ENCODE measurements at places on chromosomes 12 and 14. TPM values are rescaled to one million over a fixed set of nuclear protein-coding genes. Genes with fewer than 3 reads are reported as not detected.
A peak's percentile ranks its signal among the peaks of the same experiment; 100 is the strongest.

TOMM20L gene
- total RNA-seq: not detected

GLT1D1 gene
- not detected for total RNA-seq

WNT5B gene
- 10.3 TPM for total RNA-seq

APOF gene
- not detected for total RNA-seq

NFATC4 gene
- not detected for total RNA-seq

STXBP6 gene
- total RNA-seq: 3.9 TPM

PMCH gene
- not detected for total RNA-seq

SIRT4 gene
- 1.4 TPM for total RNA-seq

ARMH4 gene
- total RNA-seq: 3.1 TPM

KRT77 gene
- not detected for total RNA-seq

NTF3 gene
- 1.3 TPM for total RNA-seq

ARHGEF25 gene
- total RNA-seq: 23.0 TPM

ERP27 gene
- total RNA-seq: not detected

MANSC1 gene
- 1.1 TPM for total RNA-seq

CISTR gene
- total RNA-seq: not detected

TRHDE gene
- total RNA-seq: 0.05 TPM

GRCh38 chr12:77754086-77754485 lies 76.6 kb upstream of the NAV3 start:
- no peak for DNase-seq

GRCh38 chr12:112900298-112901145 lies 6.2 kb upstream of the OAS1 start:
- DNase-seq: peak; percentile 51

- DNase-seq: no peak
Measured at GRCh38 chr12:54984658-54985376, at the start of gene TESPA1. Gene TESPA1, minus strand, starts transcription at chr12:54984762. Its CDS starts 10,200 bp downstream, at chr12:54974562.

- no peak for DNase-seq
Measured at GRCh38 chr12:72274931-72275330, 2.8 kb downstream of the TRHDE start.

- no peak for DNase-seq
Measured at GRCh38 chr14:22531451-22532344, 57.3 kb downstream of the DAD1 start.

- DNase-seq: no peak
Measured at GRCh38 chr14:104954746-104955395, 23.3 kb downstream of the AHNAK2 start.

GRCh38 chr14:29242755-29243754 lies 476.5 kb downstream of the FOXG1 start:
- peak; percentile 33 for DNase-seq

DNA sequence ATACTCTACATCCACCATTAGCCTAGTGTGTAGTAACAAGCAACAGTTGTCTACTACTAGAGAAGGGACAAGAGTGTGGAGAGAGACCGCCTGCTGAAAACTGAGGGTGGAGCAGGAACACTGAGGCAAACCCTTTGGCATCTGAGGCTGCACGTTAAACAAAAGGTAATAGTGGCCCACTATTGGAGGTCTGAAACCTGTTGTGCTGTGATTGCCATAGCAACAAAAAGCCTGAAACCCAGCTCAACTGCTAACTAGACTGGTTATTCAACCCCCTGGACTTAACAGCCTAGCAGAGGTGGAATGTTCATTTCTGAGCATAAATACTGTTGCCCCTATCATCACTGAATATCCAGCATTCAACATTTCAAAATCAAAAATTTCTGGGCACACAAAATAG lies 43.0 kb downstream of the PPP4R4 start:
- no peak for DNase-seq

DNA sequence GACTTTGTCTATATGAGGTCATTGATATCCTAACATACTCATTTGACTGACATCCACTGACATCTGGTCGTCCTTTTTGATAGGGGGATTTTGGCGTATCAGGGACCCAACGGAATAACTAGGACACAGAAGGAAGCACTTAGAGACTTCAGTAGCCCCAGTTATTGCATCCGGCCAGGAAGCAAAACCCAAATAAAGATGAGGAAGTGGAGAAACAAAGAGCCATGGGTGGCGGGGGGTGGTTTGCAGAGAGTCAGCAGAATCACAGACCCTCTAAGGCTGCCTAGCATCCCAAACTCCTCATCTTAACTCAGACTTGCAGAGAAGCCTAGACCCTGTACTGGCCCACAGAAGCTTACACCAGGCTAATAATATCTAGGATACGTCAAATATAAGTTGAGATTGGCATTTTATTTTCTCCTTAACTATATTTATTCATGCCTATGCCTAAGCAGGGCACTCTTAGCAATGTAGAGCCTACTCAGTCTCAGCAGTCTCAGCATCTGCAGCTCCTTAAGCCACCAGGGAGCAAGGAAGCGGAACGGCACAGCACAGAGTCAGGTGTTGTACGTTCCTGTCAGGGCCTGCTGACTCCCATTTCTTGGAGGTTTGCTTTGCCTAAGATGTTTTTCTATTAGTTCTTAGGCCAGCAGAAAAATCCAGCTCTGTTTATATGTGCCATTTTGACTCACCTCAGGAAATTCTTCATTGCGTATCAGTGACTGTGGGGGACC lies 45.1 kb downstream of the KCNA1 start:
- no peak for DNase-seq

DNA sequence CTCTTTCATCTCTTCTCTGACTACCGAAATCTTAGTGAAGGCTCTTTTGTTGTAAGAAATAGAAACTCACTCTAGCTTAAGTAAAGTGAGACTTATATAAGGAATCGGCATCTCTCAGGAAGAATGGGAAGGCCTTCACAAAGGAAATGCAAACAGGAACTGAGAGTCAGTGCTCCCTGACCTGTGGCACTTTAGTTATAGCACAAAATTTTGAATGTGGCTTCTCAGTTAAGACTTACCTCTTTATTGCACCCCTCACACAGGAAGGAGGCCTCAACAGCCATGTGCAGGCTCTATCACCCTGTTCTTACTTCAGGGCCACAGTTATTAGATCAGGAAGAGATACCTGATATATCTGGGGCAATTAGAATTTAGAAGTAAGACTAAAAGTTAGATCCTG lies 224.7 kb upstream of the EGLN3 start:
- no peak for DNase-seq

- DNase-seq: no peak
Measured at GRCh38 chr14:60085085-60085484, 6.6 kb upstream of the PCNX4 start.

GRCh38 chr14:79661752-79662151 lies 549.6 kb downstream of the DIO2 start:
- peak; percentile 56 for DNase-seq

DNA sequence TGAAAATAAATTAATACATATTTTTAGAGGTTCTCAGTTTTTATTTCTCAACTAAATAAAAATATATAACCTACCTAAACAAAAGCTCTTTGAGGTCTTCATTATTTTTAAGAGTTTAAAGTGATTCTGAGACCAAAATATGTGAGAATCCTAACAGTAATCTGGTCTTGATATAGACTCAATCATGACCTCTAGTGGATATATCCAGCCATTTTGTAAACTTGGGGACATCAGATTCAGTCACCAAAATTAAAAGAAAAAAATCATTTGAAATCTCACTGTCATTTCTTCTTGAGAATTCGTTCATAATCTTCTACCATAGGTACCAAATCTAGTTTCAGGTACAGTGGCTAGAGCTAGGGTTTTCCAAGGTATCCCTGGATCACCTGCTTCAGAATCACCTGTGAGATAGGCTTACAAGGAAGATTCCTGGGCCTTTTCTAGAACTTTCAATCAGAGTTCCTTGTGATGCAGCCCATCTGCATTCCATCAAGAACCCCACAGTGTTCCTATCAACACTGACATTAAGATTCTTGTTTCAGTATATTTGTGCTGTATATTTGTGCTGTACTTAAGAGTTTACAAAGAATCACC lies 214.9 kb downstream of the ADAMTS20 start:
- DNase-seq: peak; percentile 8

DNA sequence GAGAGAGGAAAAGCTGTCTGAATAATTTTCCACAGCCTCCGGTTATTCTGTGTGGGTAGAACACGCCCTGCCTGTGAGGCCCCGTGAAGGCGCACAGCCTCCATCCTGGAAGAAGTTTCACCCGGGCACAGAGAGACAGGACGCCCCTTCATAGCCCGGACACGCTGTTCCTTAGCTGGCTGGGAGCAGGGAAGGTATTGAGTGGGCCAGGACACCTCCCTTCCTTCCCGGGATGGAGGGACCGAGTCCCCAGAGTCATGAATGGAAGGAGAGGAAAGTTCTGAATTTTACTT lies 135.5 kb downstream of the GCH1 start:
- no peak for DNase-seq

DNA sequence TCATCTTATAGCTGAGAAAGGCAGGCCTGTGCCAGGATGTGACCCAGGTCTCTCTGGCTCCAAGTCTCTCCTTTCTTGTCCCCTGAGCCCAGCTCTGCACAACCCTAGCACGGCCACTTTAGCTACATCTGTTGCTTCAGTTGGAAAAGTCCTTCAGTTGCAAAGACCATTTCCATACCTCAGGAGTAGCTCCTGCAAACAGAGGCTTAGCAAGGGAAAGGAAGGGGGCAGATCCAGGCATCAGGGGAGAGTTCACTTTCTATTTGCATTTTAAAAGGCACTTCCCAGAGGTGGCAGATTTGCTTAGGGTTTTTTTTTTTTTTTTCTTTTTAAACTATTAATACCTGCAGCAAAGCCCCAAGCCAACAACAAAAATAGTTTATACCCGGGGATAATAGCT lies 3.0 kb upstream of the PITPNM2 start:
- no peak for DNase-seq

- DNase-seq: no peak
Measured at GRCh38 chr14:53509276-53510244, 356.4 kb upstream of the DDHD1 start.

GRCh38 chr14:104081261-104081835 lies 4.2 kb upstream of the ASPG start:
- no peak for DNase-seq

DNA sequence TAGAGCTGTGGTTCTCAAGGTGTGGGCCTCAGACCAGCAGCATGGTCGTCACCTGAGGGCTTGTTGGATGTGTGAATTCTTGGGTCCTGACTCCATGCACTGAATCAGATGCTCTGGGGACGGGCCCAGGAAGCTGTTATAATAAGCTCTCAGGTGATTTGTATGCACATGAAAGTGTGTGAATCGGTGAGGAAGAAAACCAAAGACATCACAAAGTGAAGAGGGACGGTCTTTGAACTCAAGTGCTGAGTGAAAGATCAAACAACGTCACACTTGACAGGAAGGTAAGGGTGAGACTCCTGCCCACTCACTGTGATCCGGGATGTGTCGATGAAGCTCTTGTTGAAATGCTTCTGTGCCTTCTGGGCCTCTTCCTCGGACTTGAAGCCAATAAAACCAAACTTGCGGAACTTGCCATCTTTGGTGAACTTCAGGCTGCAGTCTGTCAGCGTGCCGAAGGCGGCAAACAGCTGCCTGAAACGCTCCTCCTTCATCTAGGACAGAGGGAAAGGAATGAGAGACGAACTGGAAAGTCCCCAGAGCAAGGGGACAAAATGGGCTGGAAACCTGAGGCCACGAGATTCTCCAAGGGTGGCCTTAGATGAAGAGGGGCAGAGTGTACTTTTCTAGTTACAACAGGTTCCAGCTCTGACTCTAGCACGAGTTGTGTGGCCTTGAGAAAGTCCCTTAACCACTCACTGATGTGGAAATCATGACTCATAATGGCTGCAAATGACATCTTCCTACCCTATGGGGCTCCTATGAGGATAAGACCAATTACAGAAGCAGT lies 4.0 kb downstream of the RBM19 start:
- DNase-seq: peak; percentile 30

- DNase-seq: no peak
Measured at GRCh38 chr12:53431187-53431586, 7.5 kb downstream of the AMHR2 start.

GRCh38 chr12:39103552-39104165 lies 198.3 kb upstream of the CPNE8 start:
- peak; percentile 66 for DNase-seq

GRCh38 chr14:48563489-48563888 lies 888.1 kb upstream of the MDGA2 start:
- DNase-seq: peak; percentile 79

All from A172 (cell line).